Stimulated activated CD4-positive, alpha-beta T cell treated with anti-CD3 and anti-CD28 coated beads, Interleukin-4, amount 100 ng/mL, for 1 hour (primary cell): ENCODE measurements at places on chromosomes 3 and 15.
A peak's percentile ranks its signal among the peaks of the same experiment; 100 is the strongest.

DNA sequence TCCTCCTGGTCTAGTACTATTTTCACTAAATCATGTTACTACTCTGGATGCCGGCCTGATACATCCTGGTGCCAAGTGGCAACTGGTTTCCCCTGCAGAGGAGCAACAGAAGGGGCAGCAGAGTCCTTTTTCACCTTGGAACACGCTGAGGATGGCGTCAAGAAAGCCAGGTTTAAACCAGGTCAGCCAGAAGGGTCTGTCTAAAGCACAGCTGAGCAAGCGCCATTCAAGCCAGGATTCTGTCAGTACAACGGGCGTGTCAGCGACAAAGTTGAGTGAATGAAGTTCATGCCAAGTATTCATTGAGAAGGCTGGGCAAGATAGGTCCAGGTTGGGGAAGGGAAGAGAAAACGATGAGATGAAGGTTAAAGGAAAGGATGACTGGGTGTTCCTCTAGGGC lies 88.2 kb downstream of the FBN1 start:
- DNase-seq: no peak

DNA sequence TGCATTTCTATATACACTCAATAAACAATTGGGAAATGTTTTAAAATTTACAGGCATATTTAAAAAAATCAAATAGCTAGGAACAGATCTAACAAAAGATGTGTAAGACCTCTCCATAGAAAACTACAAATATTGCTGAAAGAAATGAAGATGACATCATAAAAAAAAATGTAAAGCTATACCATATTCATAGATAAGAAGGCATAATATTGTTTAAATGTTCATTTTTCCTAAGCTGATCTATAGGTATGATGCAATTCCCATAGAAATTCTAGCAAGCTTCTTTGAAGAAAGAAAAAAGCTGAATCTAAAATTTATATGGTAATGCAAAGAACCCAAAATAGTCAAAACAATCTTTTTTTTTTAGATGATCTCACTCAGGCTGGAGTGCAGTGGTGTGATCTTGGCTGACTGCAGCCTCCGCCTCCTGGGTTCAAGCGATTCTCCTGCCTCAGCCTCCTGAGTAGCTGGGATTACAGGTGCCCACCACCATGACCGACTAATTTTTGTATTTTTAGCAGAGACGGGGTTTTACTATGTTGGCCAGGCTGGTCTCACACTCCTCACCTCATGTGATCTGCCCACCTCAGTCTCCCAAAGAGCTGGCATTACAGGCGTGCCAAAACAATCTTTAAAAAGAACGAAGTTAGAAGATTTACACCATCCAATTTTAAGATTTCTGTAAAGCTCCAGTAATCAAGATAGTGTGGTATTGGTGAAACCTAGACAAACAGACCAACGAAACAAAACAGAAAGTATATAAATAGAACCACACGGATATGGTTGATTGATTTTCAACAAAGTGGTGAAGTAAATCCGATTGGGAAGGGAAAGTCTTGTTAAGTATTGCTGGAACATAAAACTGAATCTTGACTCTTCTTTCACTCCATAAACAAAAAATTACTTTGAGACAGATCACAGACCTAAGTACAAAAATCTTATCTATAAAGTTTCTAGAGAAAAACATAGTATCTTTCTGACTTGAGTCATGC lies 6.3 kb upstream of the BHLHE40 start:
- no peak for DNase-seq

- DNase-seq: no peak
These were observed 41.9 kb upstream of the SLC41A3 start for GRCh38 chr3:126125781-126126251.

DNA sequence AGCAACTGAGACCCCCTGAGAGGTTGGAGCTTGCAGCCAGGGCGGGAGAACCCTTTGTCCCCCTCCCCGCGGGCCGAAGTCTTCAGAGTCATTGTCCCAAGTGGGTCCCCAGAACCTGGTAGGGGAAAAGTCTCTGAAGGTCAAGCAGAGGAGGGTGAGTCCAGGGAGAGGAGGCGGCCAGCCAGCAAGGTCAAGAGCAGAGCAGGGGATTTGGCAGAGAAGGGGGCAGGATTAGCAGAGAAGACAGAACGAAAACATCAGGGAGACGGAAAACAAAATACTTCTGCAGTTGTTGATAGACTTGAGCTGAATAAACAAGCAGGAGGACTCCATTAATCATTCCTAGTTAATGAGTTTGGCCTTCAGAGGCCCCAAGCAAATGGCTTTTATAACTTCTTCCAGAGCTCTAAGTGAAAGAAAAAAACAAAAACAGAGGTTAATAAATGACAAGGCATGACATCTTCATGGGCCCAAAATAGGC lies 66.7 kb downstream of the GRIP2 start:
- DNase-seq: no peak

- DNase-seq: no peak
These were observed 9.1 kb downstream of the PLA2G4D start for GRCh38 chr15:42085236-42085605.

DNA sequence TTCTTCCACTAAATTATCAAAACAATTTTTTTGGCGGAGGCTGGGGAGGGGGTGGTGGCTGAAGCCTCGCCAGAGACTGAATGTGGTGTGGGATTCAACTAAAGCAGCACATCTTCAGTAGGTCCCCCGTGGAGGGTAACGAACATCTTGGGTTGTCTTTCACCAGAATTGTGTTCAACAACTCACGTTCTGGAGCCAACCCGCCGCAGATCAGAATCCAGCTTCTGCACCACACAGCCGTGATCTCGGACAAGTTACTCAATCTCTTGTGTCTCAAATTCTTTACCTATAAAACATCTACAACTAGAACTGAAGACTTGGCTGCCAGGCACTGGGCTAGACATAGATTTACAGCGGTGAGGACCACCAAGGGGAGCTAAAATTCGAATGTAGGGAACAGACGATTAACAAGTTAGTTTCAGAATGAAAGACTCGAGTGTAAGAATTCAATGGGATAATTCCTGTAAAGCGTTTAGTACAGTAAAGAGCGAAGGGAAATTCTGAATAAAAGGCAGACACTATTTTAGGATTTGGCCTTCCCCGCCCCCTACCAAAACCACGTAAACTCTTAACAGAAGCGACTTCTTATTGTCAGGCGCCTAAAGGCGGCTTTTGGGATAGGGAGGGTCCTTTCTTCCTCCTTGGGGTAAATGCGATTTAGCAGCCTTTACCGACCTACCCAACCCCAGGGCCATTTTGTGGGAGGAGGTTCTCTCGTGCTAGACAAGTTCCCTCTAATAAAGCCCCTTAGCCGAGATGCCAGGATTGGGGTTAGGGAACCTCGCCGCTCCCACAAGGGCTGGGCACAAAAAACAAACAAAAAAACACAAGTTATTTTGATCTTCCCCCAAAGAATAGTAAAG lies 697 bp upstream of the RAB5A start:
- no peak for DNase-seq

- no peak for DNase-seq
These were observed 9.1 kb downstream of the ATP2B2 start for GRCh38 chr3:10496121-10496863.

- DNase-seq: no peak
These were observed 187.5 kb upstream of the TPM1 start for GRCh38 chr15:62855085-62855476.

- no peak for DNase-seq
These were observed 76.5 kb downstream of the HMG20A start for GRCh38 chr15:77497110-77497737.

- DNase-seq: peak; percentile 39
These were observed 1.2 kb downstream of the LHFPL4 start for GRCh38 chr3:9552252-9552999.

DNA sequence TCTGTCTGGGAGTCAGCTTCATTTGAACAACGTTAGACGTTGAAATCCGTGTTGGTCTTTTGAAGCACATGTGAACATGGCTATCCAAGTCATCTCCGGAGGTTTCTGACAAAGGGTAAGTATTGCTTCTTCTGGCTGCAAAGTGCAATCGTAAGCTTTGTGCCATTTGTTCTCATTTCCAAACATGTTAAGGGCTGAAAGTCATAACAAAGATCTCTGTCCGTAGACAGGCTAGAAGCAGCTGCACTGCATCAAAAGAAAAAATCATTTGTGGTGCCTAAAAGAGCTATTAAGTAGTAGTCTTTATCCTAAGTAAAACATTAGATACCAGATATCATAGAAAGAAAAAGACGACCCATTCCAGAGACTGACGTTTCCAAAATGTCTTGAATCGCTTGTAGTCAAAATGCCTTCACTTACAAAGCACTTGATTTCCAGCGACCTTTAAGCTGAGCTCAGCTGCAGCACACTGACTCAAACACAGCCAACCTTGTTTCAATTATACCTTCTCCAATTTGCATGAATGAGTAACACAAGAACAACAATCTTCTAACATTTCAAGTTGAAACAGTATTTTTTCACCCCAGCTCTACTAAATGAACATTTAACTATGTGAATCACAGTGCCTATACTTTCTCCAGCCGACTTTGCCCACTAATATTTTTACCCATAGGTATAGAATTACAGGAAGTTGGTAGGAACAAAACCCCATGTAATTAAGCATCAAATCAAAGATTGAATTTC lies 76.6 kb downstream of the NEDD4 start:
- no peak for DNase-seq

GRCh38 chr3:78035131-78035641 lies 995.3 kb downstream of the ROBO2 start:
- DNase-seq: no peak

DNA sequence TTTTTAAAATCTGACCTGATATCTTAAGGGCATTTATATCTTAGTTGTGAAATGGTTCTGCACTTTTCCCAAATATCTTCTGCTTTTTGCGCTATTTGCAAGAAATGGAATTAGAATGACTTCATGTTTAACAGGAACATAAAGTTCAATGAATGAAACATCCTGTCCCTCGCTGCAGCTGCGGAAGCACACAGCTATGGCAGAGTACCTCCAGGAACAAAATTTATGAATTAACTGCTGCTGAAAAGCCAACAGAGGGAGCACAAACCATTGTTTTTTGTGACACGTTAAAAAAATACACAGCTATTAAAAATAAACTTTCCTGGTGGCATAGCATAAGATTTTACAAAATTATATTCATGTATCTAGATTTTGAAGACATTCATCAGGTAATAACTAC lies 404.4 kb upstream of the MDFIC2 start:
- no peak for DNase-seq

DNA sequence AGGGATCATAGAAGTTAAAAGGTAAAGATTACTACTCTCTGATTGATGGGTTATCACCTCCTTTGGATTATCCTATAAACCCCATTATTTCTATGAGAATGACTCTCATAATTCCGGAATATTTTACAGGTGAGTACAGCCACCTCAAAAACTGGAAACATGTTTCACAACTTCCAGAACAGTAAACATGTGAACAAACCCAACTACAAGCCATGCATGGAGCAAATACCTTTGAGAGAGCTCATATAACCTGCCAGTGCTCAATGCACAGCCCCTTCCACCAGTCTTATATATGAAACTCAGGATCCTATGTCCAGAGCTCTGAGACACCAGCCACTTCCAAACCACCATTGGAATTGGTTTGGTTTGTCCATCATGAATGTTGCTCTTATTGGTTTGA lies 208.0 kb downstream of the MECOM start:
- DNase-seq: no peak

- no peak for DNase-seq
These were observed 37.7 kb downstream of the SCN11A start for GRCh38 chr3:39013921-39014509.

DNA sequence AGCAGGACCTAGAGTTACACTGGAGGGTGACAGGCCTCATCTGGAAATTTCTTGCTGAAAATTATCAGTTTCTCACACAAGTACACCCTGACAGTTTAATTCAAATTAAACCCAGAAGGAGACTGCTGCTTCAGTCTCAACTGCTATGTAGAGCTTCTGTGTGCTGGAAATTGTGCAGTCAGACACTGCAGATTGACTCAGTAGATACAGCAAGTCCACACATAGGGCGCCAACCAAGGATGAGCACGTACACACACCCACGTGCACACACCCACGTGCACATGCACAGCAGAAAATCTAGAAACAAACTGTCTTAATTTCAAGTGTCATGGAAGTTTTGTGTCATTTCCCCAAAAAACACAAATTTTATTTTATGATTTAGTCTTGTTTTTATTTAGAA lies 192.9 kb downstream of the PDE8A start:
- no peak for DNase-seq

GRCh38 chr3:127041264-127041820 lies 58.4 kb downstream of the PLXNA1 start:
- no peak for DNase-seq

GRCh38 chr15:77717333-77717990 lies 84.8 kb upstream of the LINGO1 start:
- DNase-seq: no peak

- no peak for DNase-seq
These were observed 49.9 kb downstream of the CASR start for GRCh38 chr3:122233101-122233952.

DNA sequence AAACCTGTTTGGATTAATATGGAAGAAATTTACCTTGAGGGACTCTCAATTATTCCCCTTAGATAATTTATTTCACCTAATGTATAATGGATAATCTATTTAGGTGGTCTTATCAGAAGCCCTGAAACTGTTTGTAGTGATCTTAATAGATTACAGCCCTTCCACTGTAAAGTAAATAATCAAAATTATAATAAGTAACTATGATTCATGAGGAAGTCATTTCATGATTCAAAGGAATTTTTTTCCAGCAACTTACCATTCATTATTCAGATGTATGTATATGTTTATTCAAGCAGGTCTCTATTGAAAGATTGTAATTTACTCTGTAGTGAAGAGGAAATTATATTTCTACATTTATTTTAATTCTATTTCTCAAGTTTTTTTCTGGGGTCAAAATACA lies 250.6 kb upstream of the ROBO1 start:
- DNase-seq: no peak

GRCh38 chr3:119227070-119227850 lies 13.4 kb downstream of the B4GALT4 start:
- no peak for DNase-seq

DNA sequence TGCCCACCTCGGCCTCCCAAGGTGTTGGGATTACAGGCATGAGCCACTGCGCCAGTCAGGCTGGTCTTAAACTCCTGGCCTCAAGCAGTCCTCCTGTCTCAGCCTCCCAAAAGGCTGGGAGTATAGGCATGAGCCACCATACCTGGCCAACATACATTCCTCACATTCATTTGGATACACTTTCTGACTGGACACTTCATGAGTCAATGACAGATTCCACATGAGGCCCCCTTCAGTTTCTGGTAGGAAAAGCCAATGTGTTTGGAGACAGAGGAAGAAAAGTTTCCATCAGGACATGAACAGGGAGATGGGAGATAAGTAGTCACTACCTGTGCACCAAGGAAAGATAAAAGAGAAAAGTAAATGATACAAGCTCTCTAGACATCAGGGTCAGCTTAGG lies 49.4 kb upstream of the GSK3B start:
- no peak for DNase-seq

- no peak for DNase-seq
These were observed 23.2 kb downstream of the ALS2CL start for GRCh38 chr3:46670000-46670890.

- DNase-seq: no peak
These were observed 685.8 kb upstream of the CCDC54 start for GRCh38 chr3:106691476-106691875.
